ENCODE measurements at places on chromosomes 2 and 18. TPM values are rescaled to one million over a fixed set of nuclear protein-coding genes. Genes with fewer than 3 reads are reported as not detected.
A peak's percentile ranks its signal among the peaks of the same experiment; 100 is the strongest.

Gene BARD1
- total RNA-seq = 5.8 TPM

Gene RIT2
- total RNA-seq = not detected

Gene DHRS9
- total RNA-seq = 6.6 TPM

Gene MAPK4
- not detected for total RNA-seq

Gene IGFBP5
- 41.5 TPM for total RNA-seq

Gene IL36A
- not detected for total RNA-seq

Gene C1QL2
- not detected for total RNA-seq

Gene GLS
- 298 TPM for total RNA-seq

- H3K27me3 ChIP-seq = no peaks in the 10 kb centered on the region
- no peaks in the 10 kb centered on the region for H3K4me1 ChIP-seq
- H3K4me3 ChIP-seq = no peak overlapping the region
- DNase-seq = no peak
These were observed 77.1 kb upstream of the SEC11C start for GRCh38 chr18:59062643-59063006.

GRCh38 chr2:142869461-142870106 is 7.9 kb upstream of the KYNU start:
- no peaks in the 10 kb centered on the region for H3K27me3 ChIP-seq
- no peaks in the 10 kb centered on the region for H3K36me3 ChIP-seq
- peak overlapping the region; percentile 7 for H3K27ac ChIP-seq

GRCh38 chr2:218547511-218547910 is 20.6 kb downstream of the USP37 start:
- DNase-seq = no peak
- no peaks in the 10 kb centered on the region for H3K4me1 ChIP-seq
- no peaks in the 10 kb centered on the region for H3K27me3 ChIP-seq
- H3K27ac ChIP-seq = no peak overlapping the region

DNA sequence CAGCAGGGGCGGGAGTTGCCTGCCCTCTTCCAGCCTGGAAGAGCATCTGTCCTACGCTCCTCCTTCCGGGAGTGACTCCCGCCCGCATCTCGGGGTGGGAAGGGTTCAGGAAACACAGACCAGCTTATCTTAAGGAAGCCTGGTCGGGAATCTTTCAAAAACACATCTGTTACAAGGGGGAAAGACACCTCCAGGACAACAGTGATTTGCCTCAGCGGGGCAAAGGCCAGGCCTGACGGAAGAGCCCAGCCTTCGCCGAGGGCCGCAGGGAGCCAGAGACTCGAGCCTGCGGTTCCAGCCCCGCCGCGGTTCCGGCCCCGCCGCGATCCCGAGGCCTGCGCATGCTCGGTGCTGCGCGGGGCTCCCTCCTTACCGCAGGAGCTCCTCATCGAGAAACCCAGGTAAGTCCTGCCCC is 38.1 kb upstream of the TGIF1 start:
- no peaks in the 10 kb centered on the region for H3K27me3 ChIP-seq
- peak; percentile 74 for DNase-seq
- no peaks in the 10 kb centered on the region for H3K36me3 ChIP-seq
- no peak overlapping the region for H3K27ac ChIP-seq
- peak overlapping the region; percentile 41 for H3K4me3 ChIP-seq

- no peak overlapping the region for H3K4me3 ChIP-seq
- DNase-seq = no peak
- H3K4me1 ChIP-seq = no peaks in the 10 kb centered on the region
These were observed 132.9 kb downstream of the MYO5B start for GRCh38 chr18:50061876-50062517.

DNA sequence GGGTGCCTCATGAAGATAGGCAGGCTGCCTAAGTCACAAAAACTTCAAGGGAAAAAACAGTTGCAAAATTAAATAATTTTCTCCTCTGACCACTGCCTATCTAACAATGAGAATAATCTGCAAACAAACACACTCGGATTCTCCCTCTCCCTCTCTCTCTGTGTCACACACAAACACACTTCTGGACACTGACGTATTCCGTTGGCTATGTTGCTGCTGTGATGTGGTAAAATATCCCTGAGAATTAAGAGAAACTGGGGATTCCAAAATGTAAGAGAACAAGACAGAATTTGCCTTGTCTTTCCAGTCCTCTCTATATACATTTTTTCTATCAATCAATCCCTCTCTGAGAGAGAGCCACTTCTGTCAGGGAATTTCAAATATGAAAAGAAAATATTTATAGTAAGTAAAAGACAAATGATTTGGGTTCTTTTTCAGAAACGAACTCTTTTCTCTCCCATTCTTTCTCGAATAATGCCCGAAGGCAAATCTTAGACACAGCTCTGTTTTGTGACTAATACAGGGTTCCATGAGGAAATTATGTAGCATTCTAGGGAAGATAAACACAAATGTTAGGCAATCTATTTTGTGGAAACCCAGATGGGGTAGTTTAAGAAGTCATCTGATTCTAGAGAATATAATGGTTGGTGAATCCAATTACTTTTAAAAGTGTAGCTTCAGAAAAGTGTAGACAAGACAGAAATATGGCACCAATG is 310.3 kb upstream of the CYP26B1 start:
- H3K27me3 ChIP-seq = no peaks in the 10 kb centered on the region
- no peak overlapping the region for H3K27ac ChIP-seq
- peaks cover 9% of the 10 kb centered on the region for H3K36me3 ChIP-seq

- no peak for DNase-seq
- no peaks in the 10 kb centered on the region for H3K27me3 ChIP-seq
- H3K36me3 ChIP-seq = no peaks in the 10 kb centered on the region
- H3K4me3 ChIP-seq = no peak overlapping the region
- no peaks in the 10 kb centered on the region for H3K4me1 ChIP-seq
These were observed 252.1 kb upstream of the COPS8 start for GRCh38 chr2:236833501-236834073.

- H3K4me3 ChIP-seq = no peak overlapping the region
- H3K36me3 ChIP-seq = no peaks in the 10 kb centered on the region
- no peaks in the 10 kb centered on the region for H3K27me3 ChIP-seq
- no peak overlapping the region for H3K27ac ChIP-seq
These were observed 12.8 kb downstream of the NOSTRIN start for GRCh38 chr2:168814939-168815907.

DNA sequence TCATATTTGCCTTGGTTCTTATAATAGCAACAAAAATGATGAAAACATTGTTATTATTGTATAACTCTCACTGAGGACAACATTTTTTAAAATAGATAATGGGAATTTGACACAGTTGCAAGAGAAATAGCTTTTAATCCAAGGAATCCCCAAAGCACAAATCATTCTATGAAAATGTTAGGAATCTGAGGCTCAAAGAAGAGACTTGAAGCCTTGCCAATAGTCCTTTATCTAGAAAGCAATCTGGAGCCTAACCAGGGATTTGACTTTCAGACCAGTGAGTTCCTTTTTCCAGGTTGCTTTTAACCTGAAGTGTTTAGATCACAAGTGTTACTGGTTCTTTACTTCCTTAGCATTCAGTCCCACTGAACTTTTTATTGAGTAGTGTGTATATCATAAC is 574.5 kb upstream of the ZEB2 start:
- no peak for DNase-seq
- H3K27me3 ChIP-seq = no peaks in the 10 kb centered on the region
- no peak overlapping the region for H3K4me3 ChIP-seq
- H3K4me1 ChIP-seq = no peaks in the 10 kb centered on the region
- no peak overlapping the region for H3K27ac ChIP-seq

- no peaks in the 10 kb centered on the region for H3K36me3 ChIP-seq
- no peak for DNase-seq
- no peak overlapping the region for H3K27ac ChIP-seq
- no peak overlapping the region for H3K4me3 ChIP-seq
- H3K4me1 ChIP-seq = no peaks in the 10 kb centered on the region
These were observed 70.4 kb upstream of the CDH19 start for GRCh38 chr18:66674286-66674685.

- peak overlapping the region; percentile 73 for H3K27ac ChIP-seq
- H3K4me1 ChIP-seq = peaks cover 52% of the 10 kb centered on the region
- H3K27me3 ChIP-seq = no peaks in the 10 kb centered on the region
- no peaks in the 10 kb centered on the region for H3K36me3 ChIP-seq
- H3K4me3 ChIP-seq = no peak overlapping the region
These were observed 157.1 kb downstream of the BCL2 start for GRCh38 chr18:63162271-63163014.

GRCh38 chr2:173171321-173171720 is 95.7 kb downstream of the MAP3K20 start:
- H3K4me1 ChIP-seq = no peaks in the 10 kb centered on the region
- H3K4me3 ChIP-seq = no peak overlapping the region
- no peaks in the 10 kb centered on the region for H3K27me3 ChIP-seq
- no peaks in the 10 kb centered on the region for H3K36me3 ChIP-seq

DNA sequence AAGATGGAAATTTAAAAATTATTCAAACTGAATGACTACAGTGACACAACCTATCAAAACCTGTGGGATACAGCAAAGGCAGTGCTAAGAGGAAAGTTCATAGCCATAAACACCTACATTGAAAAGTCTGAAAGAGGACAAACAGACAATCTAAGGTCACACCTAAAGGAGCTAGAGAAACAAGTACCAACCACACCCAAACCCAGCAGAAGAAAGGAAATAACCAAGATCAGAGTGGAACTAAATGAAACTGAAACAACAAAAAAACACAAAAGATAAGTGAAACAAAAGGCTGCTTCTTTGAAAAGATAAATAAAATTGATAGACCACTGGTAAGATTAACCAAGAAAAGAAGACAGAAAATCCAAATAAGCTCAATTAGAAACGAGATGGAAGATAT is 247.2 kb upstream of the ZNF804A start:
- no peaks in the 10 kb centered on the region for H3K4me1 ChIP-seq
- H3K4me3 ChIP-seq = no peak overlapping the region
- no peaks in the 10 kb centered on the region for H3K27me3 ChIP-seq
- no peaks in the 10 kb centered on the region for H3K36me3 ChIP-seq
- H3K27ac ChIP-seq = no peak overlapping the region
- no peak for DNase-seq

DNA sequence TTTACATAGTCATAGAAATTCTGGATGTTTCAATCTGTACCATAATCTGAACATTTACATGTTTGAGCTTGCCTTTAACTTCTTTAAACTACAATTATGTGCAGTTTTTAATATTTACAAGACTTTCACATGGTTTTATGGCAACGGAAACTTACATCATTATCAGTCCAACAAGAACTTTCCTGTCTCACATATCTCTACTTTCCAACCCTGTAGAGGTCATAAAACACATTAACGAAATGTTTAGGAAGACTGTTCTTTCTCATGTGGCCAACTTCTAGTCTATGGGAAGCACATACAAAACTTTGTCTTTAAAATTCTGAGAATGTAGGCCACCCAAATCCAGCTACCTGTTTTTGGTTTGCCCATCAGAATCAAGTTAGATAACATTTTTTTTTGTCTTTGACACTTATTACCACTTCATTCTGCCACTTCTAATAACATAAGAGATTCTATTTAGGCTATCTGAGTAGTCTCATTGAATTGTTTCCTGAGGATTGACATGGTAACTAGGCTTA is 693.2 kb downstream of the KCNJ3 start:
- H3K27ac ChIP-seq = no peak overlapping the region

DNA sequence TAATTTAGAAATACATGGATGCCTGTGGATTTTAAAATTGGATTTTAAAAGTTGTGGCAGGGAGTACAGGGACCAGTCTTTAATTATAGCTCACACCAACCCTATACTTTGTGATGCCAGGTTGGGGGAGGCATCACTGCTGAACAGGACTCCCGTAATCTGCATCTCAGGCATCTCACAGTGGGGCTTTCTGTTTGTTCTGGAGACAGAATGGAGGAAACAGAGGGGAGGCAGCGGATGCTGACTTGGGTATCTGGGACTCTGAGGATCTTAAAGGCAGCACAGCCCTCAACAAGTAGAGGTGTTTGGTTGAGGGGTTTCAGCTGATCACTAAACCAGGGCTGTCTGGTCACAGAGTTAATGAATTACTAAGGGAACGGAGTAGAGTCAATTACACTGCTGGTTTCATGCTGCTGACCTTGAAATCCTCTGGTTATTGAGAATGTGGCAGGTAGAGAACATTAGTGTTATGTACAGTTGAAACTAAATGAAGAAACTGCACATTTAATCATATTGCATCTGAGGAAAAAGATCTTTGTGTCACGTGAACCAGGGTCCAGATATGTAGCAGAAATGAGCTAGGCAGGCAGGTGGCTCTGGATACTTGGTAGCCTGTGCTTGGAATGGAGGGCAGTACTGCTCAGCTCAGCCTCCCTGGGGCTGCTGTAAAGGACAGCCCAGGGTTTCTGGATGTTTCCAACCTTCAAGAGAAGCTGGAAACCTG is 40.3 kb downstream of the FHOD3 start:
- H3K27ac ChIP-seq = no peak overlapping the region
- no peaks in the 10 kb centered on the region for H3K27me3 ChIP-seq
- H3K4me3 ChIP-seq = no peak overlapping the region
- no peak for DNase-seq
- H3K4me1 ChIP-seq = no peaks in the 10 kb centered on the region

DNA sequence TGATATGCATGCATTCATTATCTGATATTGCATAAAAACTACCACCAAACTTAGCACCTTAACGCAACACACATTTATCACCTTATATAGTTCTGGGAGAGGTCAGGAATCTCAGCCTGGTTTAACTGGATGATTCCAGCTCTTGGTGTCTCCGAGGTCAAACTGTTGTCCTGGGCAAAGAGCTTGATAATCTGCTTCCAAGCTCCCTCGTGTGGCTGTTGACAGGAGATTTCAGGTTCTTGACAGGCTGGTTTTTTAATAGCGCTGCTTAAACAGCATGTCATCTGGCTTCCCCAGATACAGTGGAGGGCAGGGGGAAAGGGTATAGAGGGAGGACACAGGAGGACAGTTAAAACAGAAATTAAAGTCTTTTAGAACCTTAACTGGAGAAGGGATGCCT is 785.0 kb downstream of the CNTNAP5 start:
- no peaks in the 10 kb centered on the region for H3K27me3 ChIP-seq
- no peak overlapping the region for H3K4me3 ChIP-seq
- no peak overlapping the region for H3K27ac ChIP-seq
- no peaks in the 10 kb centered on the region for H3K36me3 ChIP-seq
- peaks cover 6% of the 10 kb centered on the region for H3K4me1 ChIP-seq

DNA sequence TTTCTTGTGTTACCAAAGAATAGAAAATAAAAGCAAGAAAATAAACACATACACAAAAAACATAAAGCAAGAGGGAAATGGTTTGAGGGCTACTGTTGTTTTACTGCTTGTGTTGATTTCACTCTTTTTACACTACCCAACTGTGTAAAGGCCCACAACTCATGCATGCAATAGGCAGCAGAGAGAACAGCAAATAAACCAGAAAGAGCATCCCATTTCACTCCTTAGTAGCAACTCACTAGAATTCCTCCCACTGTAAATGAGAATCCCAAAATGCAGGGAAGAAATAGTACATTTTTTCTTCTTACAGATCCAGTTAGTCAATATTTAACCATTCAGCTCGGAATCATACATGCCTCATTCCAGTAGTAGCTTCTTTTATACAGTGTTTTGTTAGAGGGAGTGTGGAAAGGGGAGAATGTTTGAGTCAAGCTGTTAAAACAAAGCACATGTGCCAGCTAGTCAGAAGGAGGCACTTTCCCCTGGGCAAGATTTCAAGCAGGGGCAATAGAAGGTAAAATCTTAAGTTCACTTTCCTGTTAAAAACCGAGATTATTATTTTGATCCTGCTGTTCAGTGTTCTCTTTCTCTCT is 147.2 kb upstream of the FAM98A start:
- no peaks in the 10 kb centered on the region for H3K27me3 ChIP-seq
- no peak for DNase-seq
- no peaks in the 10 kb centered on the region for H3K4me1 ChIP-seq

- H3K4me3 ChIP-seq = no peak overlapping the region
- no peaks in the 10 kb centered on the region for H3K36me3 ChIP-seq
- no peaks in the 10 kb centered on the region for H3K27me3 ChIP-seq
- no peaks in the 10 kb centered on the region for H3K4me1 ChIP-seq
These were observed 360.4 kb downstream of the SLC4A3 start for GRCh38 chr2:219987830-219988229.

Data from Peyer's patch (tissue), 4 donors.